H1 (cell line): ENCODE measurements at places on chromosomes 4 and X. TPM values are rescaled to one million over a fixed set of nuclear protein-coding genes. Genes with fewer than 3 reads are reported as not detected.

The ZNF330 gene
- 16.0 and 17.7 TPM in 2 replicates for polyA plus RNA-seq

The ELF4 gene
- 2.0 and 2.2 TPM in 2 replicates for polyA plus RNA-seq

The GRIA2 gene
- polyA plus RNA-seq, result not detected in 2 replicates

The PPEF2 gene
- polyA plus RNA-seq, result 0.03 TPM in 1 of 2 replicates, not detected in the other

The RBM46 gene
- polyA plus RNA-seq, result 0.06 and 0.12 TPM in 2 replicates

The PWWP3B gene
- 0.08 and 0.15 TPM in 2 replicates for polyA plus RNA-seq

The PDZD4 gene
- 45.8 and 77.2 TPM in 2 replicates for polyA plus RNA-seq

The SEC31A gene
- polyA plus RNA-seq, result 72.8 and 112 TPM in 2 replicates

The USP17L26 gene
- not detected in 2 replicates for polyA plus RNA-seq

The FAM9C gene
- 0.03 TPM in 1 of 2 replicates, not detected in the other for polyA plus RNA-seq

The CENPVL2 gene
- polyA plus RNA-seq, result 7.3 and 8.0 TPM in 2 replicates

The JAKMIP1 gene
- 2.5 and 2.7 TPM in 2 replicates for polyA plus RNA-seq

The GAGE13 gene
- polyA plus RNA-seq, result not detected in 2 replicates

The UBE2A gene
- polyA plus RNA-seq, result 22.4 and 24.8 TPM in 2 replicates

The TMEM31 gene
- 0.31 and 0.65 TPM in 2 replicates for polyA plus RNA-seq

The TIMM8A gene
- polyA plus RNA-seq, result 16.1 and 16.6 TPM in 2 replicates

The SH3TC1 gene
- 0.13 and 0.15 TPM in 2 replicates for polyA plus RNA-seq

The ESX1 gene
- not detected in 2 replicates for polyA plus RNA-seq

The UGT2B15 gene
- polyA plus RNA-seq, result not detected in 2 replicates

The DACH2 gene
- 1.0 and 1.6 TPM in 2 replicates for polyA plus RNA-seq

The SULT1E1 gene
- not detected in 2 replicates for polyA plus RNA-seq

The ZNF732 gene
- 1.3 and 1.9 TPM in 2 replicates for polyA plus RNA-seq

The RHOXF2B gene
- polyA plus RNA-seq, result not detected in 2 replicates

The ANOS1 gene
- 20.6 and 34.4 TPM in 2 replicates for polyA plus RNA-seq

The SLC10A3 gene
- 9.5 and 11.0 TPM in 2 replicates for polyA plus RNA-seq

The ADAMTS3 gene
- polyA plus RNA-seq, result 0.99 and 1.3 TPM in 2 replicates

The MAGEA12 gene
- polyA plus RNA-seq, result not detected in 2 replicates

The DDX53 gene
- not detected in 2 replicates for polyA plus RNA-seq

The PCYT1B gene
- polyA plus RNA-seq, result 14.9 and 17.9 TPM in 2 replicates

The PPP1R3F gene
- 5.1 and 6.2 TPM in 2 replicates for polyA plus RNA-seq

The ABCB7 gene
- polyA plus RNA-seq, result 23.9 and 24.3 TPM in 2 replicates

The GABRG1 gene
- 0.05 and 0.11 TPM in 2 replicates for polyA plus RNA-seq

The SHOX gene
- polyA plus RNA-seq, result 0.05 and 0.06 TPM in 2 replicates

The SERTM2 gene
- polyA plus RNA-seq, result 0.22 and 0.45 TPM in 2 replicates

The GASK1B gene
- polyA plus RNA-seq, result 0.02 TPM in 1 of 2 replicates, not detected in the other

The KIAA1210 gene
- 0.02 TPM in 2 replicates for polyA plus RNA-seq

The PHF8 gene
- polyA plus RNA-seq, result 14.6 and 17.4 TPM in 2 replicates

The CFAP47 gene
- not detected in 2 replicates for polyA plus RNA-seq

The CSAG2 gene
- polyA plus RNA-seq, result 0.17 and 0.39 TPM in 2 replicates

The DLG3 gene
- 22.4 and 29.2 TPM in 2 replicates for polyA plus RNA-seq

The TEX13B gene
- polyA plus RNA-seq, result 0.06 and 0.11 TPM in 2 replicates

The RASL11B gene
- 43.4 and 49.8 TPM in 2 replicates for polyA plus RNA-seq

The F9 gene
- not detected in 2 replicates for polyA plus RNA-seq

The GPR101 gene
- not detected in 2 replicates for polyA plus RNA-seq

The AFF2 gene
- polyA plus RNA-seq, result 1.9 and 2.0 TPM in 2 replicates

The AADAT gene
- 4.6 and 6.1 TPM in 2 replicates for polyA plus RNA-seq

The EVC2 gene
- polyA plus RNA-seq, result 0.73 and 1.4 TPM in 2 replicates

The SOD3 gene
- 4.9 and 10.4 TPM in 2 replicates for polyA plus RNA-seq

The CD40LG gene
- polyA plus RNA-seq, result not detected in 2 replicates

The NDST3 gene
- 0.13 and 0.35 TPM in 2 replicates for polyA plus RNA-seq

The UGT2B11 gene
- not detected in 2 replicates for polyA plus RNA-seq
